Activated T-helper 1 cell treated with anti-CD3 and anti-CD28 coated beads, Interleukin-2, amount 50 U/mL, for 16 hours (primary cell): ENCODE measurements at places on chromosomes 4 and X.

DNA sequence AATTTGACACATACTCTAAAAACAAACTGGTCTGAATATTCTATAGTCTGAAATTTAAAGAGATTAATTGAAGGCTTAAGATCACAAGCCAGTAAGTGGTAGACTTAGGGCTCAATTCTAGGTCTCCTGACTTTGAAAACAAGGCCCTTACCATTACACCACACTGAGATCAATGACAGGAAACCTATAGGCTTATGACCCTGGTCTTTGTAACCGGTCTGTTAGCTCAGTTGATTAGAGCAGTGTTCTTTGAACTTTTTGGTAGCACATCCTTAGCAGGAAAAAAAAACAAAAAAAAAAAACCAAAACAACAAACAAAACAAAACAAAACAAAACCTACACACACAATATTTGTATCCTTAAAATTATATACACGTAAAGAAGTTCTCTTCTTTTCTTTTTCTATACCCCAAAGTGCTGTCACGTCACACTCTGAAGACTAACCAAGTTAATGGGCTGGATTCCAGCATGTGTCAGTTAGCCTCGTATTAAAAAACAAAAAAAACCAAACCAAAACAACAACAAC, 55.4 kb downstream of the RPS6KA3 start:
- DNase-seq = no peak

- no peak for DNase-seq
Measured at GRCh38 chrX:84479086-84479485, 23.2 kb downstream of the HDX start.

GRCh38 chrX:17403972-17404371, 29.0 kb downstream of the NHS start:
- DNase-seq = no peak

DNA sequence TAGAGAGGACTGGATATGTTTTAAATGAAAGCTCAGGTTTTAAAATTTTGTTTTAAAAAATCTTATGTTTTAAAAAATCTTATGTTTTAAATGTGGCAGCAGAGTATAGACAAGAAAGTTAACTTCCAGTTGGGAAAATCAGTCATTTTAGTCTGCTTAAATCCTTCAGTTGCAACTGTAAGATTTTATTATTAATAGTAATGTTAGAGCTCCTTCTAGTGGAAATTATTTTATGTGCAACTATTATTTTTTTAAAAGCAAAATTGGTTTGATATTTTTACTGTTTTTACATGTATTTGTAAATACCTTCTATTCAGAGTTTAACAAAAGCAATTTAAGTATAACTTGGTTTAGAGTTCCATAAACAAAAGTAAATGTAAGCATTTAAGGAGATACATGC, 8.5 kb upstream of the NUDT6 start:
- no peak for DNase-seq
